ENCODE measurements at places on chromosomes 1 and 21. TPM values are rescaled to one million over a fixed set of nuclear protein-coding genes. Genes with fewer than 3 reads are reported as not detected.

- no peak overlapping the region for H3K27ac ChIP-seq
- no peaks in the 10 kb centered on the region for H3K27me3 ChIP-seq
- H3K4me1 ChIP-seq, result no peaks in the 10 kb centered on the region
- H3K36me3 ChIP-seq, result no peaks in the 10 kb centered on the region
- H3K4me3 ChIP-seq, result no peak overlapping the region
Measured at GRCh38 chr1:60922304-60922703, 160.1 kb upstream of the NFIA start.

PPIAL4G gene
- not detected for total RNA-seq

WARS2 gene
- 13.0 TPM for total RNA-seq

DNA sequence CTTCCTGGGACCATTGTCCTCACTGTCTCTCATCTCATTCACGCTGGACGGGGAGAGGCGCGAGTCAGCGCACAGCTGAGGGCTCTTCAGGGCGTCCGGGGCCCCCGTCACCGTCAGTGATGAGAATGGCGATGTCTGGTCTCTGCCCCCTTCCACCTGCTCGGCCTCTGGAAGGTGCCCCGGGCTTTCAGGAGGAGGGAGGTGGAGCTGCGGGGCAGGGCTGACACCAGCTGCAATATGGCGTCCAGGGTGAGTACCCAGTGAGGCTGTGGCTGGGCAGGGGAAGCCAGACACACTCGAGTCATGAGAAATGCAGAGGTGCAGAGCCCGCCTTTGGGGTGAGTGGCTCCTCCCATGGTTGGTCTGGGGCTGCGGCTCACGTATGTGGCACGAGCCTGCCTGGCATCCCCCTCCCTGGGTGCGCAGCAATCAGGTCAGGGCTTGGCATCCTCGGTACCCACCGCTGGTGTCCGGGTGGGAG, 15.1 kb downstream of the MORN1 start:
- no peak overlapping the region for H3K27ac ChIP-seq
- no peaks in the 10 kb centered on the region for H3K36me3 ChIP-seq
- DNase-seq, result no peak
- H3K4me1 ChIP-seq, result no peaks in the 10 kb centered on the region
- H3K4me3 ChIP-seq, result no peak overlapping the region

DNA sequence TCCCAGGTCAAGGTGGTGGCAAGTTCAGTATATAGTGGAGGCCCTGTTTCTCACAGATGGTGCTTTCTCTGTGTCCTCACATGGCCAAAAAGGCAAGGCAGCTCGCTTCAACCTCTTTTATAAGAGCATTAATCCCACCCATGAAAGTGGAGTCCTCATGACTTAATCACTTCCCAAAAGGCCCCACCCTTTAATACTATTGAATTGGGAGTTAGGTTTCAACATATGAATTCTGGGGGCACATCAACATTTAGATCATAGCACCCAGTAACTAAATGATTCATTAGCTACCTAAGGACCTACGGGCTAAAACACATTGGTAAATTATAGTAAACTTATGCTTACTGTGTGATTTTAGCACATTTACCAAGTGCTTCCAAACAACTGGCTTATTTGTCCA, 317.9 kb downstream of the LTN1 start:
- no peak overlapping the region for H3K27ac ChIP-seq
- DNase-seq, result no peak
- H3K4me3 ChIP-seq, result no peak overlapping the region

GRCh38 chr1:2983319-2983705, 38.0 kb upstream of the ACTRT2 start:
- no peaks in the 10 kb centered on the region for H3K27me3 ChIP-seq
- no peak overlapping the region for H3K4me3 ChIP-seq
- H3K36me3 ChIP-seq, result no peaks in the 10 kb centered on the region
